ENCODE measurements at places on chromosomes 5 and 9.

GRCh38 chr5:149223081-149223848 lies 48.4 kb upstream of the AFAP1L1 start:
- DNase-seq = no peak

GRCh38 chr5:107294211-107294550 lies 376.6 kb downstream of the EFNA5 start:
- no peak for DNase-seq

DNA sequence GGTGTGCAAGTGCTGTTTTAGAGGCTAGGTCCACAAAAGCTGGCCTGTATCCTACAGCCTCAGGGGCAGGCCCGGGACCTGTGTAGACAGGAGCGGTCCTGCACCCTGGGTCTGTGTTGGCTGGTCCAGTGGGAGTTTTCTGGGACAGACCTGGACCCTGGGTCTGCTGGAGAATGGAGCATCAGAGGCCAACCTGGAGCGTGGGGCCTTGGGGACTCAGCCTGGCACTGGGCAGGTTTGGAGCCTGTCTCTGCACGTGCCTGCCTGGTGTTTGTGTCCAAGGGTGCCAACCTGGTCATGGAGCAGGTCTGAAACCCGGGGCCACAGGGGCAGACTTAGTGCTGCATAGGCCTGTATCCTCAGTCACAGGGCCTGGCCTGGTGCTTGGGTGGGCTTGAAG lies 45.8 kb downstream of the SRFBP1 start:
- no peak for DNase-seq

DNA sequence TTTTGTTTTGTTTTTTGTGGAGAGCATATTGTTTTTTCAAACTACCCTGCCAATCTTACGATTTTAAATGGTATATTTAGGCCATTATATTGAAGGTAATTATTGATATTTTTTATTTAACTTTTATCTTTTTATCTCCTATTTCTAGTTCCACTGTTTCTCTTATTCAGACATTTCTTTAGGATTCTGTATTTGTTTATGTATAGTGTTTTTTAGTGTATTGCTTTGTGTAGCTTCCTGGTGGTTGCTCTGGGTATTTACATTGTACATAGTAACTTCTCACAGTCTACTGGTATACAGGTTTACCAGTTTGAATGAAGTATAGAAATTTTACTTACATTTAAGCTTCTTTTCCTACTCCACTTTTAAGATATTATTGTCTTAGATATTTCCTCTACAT lies 63.2 kb downstream of the ERCC6L2 start:
- DNase-seq = no peak

GRCh38 chr5:93595420-93596147 lies 12.6 kb downstream of the NR2F1 start:
- DNase-seq = no peak

DNA sequence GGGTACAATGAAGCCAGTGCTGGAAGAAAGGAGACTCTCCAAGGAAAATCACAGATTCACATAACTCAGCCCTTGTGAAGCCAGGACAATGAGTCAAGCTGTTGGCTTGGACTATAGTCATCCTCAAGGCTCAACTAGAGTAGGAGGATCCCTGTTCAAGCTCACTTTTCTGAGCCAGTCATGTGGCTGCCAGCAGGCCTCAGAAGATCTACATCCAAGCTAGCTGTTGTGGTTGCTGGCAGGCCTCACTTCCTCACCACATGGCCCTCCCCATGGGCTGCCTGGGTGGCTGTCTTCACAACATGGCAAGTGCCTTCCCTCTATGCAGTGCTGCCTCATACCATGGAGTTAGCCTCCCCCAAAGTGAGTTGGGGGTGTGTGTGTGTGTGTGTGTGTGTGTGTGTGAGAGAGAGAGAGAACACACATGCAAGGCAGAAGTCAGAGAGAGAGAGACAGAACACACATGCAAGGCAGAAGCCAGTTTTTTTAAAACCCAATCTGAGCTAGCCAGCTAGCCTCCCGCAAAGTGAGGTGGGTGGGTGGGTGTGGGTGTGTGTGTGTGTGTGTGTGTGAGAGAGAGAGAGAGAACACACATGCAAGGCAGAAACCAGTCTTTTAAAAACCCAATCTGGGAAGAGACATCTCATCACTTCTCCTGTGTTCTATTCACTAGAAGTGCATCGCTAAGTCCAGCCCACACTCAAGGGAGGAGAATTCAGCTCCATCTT lies 17.1 kb downstream of the SCAI start:
- no peak for DNase-seq
